Prostate gland (tissue), 2 donors: ENCODE measurements at places on chromosomes 11 and 22.

- DNase-seq = no peak
These were observed 40.7 kb downstream of the ZNF202 start for GRCh38 chr11:123700772-123701171.

GRCh38 chr11:1404461-1405185, 14.9 kb downstream of the BRSK2 start:
- DNase-seq = no peak

- peak; percentile 17 for DNase-seq
These were observed 60.7 kb downstream of the TTC17 start for GRCh38 chr11:43419460-43419859.

GRCh38 chr22:22235558-22235957, 9.0 kb upstream of the VPREB1 start:
- no peak for DNase-seq

DNA sequence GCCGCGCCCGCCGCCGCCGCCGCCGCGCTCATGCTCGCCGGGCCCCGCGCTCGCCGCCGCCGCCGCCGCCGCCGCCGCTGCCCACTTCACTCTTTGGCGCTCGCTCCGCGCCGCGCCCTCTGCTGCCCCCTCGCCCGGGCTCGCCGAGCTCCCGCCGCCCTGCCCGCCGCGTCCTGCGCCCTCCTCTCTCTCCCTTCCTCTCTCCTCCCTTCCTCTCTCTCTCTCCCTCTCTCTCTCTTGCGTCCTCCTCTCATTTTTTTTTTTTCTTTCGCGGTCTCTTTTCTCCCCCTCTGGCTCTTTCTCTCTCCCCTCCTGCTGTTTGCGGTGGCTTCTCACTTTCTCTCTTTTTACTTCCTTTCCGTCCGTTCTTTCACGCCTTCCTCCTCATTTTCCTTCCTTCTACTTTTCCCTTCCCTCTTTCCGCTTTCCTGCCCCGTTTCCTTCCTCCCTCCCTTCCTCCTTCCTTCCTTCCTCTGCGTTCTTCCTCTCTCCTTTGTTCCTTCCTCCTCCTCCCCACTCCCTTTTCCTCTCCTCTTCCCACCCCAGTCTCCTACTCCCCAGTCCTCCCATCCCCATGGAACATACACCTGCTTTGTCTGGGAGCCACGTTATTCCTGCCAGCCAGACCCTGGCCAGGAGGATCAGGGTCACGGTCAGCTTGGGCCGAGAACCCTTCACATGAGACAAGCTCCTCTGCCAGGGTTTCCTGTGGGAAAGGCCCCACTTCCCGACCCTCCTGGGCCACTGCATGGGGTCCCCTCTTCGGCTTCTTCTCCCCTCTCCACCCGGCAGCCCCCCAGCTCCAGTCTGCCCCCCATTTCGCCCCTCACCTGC, 19.3 kb upstream of the SHISAL1 start:
- DNase-seq = no peak

GRCh38 chr22:45450921-45451651, 37.6 kb downstream of the RIBC2 start:
- peak; percentile 27 for DNase-seq

DNA sequence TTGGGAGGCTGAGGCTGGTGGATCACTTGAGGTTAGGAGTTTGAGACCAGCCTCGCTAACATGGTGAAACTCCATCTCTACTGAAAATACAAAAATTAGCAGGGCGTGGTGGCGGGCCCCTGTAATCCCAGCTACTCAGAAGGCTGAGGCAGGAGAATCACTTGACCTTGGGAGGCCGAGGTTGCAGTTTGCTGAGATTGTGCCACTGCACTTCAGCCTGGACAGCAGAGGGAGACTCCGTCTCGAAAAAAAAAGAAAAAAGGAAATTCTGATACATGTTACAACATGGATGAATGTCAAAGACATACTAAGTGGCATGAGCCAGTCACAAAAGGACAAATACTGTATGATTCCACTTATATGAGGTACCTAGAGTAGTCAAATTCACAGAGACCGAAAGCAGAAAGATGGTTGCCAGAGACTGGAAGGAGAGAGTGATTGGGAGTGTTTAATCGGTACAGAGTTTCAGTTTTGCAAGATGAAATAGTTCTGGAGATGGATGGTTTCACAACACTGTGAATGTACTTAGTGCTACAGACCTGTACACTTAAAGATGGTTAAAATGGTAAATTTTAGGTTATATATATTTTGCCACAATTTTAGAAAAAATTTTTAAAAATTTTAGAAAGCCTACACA, 92.3 kb downstream of the BLID start:
- DNase-seq = no peak

DNA sequence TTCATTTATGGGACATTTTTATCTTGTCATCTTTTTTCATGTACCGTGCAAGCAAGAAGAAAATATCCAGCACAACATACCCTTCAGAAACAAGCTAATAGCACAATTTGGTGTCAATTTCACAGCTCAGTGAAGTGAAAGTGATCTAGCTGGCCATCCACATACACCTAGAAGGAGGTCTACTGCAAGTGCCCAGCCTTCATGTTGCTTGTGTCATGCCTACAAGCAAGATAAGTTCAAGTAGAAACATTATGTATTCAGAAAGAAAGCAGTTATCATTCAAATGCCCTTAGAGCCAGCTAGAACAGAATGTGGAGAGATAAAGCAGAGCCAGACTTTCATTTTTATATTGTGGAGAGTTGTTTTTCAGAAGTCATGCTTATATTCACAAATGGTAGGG, 325.7 kb upstream of the PITPNB start:
- DNase-seq = no peak
